ENCODE measurements at places on chromosomes 12 and 14.

GRCh38 chr12:68199127-68199526 is 26.5 kb downstream of the IL26 start:
- no peak for DNase-seq

GRCh38 chr12:3303410-3304136 is 187.4 kb upstream of the PRMT8 start:
- no peak for DNase-seq

DNA sequence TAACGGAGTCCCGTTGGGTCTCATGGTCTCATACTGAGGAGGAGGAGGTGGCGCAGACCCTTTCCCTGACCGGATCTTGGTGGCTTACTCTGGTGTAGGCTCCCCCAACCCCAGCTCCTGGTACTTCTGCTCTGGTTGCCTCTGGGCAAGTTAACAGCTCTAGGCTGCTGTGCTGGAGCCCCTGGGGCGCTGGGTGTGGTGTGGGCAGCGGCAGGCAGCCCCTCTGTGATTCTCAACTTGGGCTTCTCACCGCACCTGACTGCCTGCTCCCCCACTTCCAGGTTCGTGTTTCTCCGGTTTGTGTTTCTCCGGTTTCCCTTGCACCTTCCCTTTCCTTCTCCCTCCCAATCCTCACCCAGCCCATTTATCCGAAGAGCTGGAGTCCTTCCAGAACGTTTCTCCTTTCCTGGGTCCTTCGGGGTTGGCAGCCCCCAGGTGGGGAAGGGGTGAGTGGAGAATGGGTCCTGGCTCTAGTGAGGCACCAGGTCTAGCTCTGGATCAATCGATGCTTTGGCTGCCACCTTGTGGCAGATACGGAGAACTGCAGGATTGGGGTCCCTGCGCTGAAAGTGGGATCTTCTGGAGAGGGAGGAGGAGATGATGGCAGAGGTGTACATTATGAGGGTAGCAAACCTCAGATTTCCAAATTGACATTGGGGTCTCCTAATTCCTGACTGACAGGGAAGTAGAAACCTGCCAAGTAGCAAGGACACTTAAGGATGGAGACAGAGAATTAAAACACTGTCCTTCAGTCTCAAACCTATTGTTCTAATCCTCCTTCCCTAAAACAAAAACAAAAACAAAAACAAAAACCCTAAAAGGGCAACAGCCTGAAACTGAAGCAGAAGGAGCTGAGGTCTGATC is 8.3 kb downstream of the CISTR start:
- peak; percentile 80 for DNase-seq

DNA sequence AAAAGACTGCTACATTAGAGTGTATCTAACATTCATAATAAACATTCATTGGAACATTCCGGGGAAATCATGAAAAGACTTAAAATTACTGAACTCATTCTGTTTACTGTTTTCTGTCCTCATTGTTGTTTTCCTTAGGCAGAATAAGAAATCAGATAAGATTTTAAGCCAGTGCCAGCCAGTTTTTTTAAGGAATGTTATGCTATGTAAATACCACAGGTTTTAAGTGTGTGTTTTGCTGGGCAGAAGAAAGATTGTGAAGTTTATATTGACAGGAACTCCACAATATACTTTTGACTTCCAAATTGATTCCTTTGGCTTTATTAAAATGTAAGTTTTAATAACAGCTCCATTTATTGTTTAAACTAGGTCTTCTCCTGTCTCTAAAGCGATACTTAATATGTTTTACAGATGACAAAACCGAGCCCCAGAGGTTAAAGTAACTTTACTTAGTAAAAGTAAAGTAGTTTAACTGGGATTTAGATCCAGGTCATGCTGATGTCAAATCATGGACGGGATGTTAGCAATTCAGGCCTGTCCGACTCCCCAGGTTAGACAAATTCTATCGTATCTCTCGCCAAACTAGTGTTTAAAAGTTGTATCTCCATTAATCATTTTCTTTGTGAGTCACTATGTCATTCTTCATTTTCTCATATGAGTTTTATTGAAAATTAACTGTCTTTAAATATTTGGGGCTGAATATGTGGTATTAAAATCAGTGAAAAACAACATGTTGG is 1.7 kb downstream of the LARP4 start:
- DNase-seq, result no peak

DNA sequence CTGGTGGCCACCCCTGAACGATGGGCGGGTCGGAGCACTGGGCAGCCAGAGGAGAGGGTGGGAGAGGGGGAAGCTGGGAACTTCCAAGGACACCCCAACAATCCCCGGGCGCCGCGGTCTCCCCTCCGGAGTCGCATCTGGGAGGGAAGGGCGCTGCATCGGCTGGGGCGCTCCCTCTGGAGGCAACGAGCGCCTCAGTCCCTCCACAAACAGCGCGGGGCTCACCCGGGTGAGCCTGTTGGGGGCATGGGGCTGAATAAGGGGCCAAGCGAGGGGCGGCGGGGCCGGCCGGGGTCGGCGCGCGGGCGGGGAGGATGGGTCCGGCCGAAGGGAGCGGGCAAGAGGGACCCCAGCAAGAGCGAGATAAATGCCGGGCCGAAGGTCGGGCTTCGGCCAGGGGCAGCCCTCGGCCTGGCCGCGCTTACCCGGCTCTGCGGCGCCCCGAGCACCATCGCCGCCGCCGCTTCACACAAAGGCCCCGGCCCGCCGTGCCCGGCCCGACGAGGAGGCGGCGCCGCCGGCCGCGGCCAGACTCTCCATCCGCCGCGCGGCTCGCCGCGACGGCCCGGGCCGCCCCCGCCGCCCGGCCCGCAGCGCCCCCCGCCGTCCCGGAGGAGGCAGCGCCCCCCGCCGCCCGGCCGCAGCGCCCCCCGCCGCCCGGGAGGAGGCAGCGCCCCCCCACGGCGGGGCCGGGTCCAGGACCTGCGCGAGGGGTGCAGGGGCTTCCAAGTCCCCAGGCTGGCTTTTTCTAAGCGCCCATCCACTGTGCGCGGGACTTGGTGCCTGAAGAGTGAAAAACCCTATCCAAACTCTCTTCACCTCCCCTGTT is at the start of gene ZBTB39:
ZBTB39 (minus strand) TSS at position 567 of the 829 bp plus-strand sequence. CDS start 1,629 bp downstream, outside the sequence.
- DNase-seq, result peak; percentile 86

- DNase-seq, result peak; percentile 62
Measured at GRCh38 chr12:46267575-46267824, 1.3 kb downstream of the SLC38A1 start.

GRCh38 chr12:116148844-116149243 is 128.6 kb downstream of the MED13L start:
- DNase-seq, result no peak

DNA sequence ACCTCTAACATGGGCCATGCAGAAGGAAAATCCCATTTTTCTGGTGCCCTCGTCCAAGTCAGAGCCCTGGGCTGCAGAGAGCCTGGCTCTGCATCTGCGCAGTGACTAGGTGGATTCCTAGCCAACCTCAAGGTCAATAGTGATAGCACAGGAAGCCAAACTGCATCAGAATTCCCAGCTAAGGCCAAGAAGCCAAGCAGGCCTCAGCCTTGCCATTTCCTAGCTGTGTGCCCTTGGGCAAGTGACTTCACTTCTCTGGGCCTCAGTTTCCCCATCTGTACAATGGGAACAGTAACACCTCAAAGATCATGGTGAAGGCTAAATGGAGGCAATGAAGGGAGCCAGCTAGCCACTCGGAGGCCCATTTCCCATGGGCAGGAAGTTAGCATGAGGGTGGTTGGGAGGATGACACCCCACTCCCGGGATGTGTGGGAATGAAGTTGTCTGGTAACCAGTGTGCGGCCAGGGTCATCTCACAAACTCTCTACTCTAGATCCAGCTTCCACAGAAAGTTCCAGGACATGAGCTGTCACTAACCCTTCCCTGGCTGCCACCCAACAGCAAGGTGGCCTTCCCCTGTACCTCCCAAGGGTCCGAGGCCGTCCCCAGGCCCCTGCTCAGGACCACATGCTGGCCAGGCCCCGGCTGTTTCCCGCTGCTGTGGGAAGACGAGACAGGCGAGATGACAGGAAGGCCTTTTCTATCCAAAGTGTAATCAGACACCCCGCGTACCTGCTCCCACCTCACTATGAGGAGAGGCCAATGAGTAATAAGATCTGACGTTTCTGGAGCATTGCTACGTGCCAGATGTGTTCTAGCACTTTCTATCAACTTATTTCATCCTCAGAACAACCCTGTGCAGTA is 125.7 kb downstream of the SCARB1 start:
- DNase-seq, result no peak

GRCh38 chr14:20659813-20660395 is 18.4 kb upstream of the OR6S1 start:
- no peak for DNase-seq

DNA sequence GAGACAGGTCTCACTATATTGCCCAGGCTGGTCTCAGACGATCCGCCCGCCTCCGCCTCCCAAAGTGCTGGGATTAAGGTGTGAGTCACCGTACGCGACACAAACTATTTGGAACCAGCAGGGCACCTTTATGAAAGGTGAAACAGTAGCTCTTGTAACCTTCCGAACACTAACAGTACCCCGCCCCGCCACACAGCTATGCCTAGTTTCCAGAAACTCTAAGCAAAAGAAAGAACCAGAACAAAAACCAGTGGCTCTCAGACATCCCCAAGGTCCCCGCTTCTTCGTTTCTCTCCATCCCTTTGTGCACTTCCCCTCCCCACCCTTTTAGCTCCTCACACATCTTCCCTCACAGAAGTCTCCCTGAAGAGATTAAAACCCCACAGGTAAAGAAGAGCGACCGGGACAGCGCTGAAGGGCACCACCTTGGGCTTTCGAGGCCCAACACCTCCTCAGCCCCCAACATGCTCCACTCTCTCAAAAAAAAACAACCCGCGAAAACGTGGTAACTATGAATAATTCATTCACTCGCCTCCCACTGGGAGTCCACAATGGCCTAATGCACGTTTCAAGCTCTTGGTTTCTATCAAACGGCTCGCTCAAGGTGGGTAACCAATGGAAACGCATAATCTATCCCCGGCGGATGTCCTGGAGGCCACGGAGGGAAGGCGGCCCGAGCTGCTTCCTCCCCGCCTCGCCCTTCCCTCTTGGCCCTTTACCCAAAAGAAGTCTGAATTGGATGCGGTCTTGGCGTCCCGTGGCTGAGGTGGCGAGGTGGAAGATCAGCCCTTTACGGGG is 877 bp downstream of the BAG5 start:
- DNase-seq, result peak; percentile 87

- no peak for DNase-seq
Measured at GRCh38 chr12:33587354-33587753, 147.7 kb upstream of the SYT10 start.

- no peak for DNase-seq
Measured at GRCh38 chr14:99143793-99144192, 128.2 kb downstream of the BCL11B start.

DNA sequence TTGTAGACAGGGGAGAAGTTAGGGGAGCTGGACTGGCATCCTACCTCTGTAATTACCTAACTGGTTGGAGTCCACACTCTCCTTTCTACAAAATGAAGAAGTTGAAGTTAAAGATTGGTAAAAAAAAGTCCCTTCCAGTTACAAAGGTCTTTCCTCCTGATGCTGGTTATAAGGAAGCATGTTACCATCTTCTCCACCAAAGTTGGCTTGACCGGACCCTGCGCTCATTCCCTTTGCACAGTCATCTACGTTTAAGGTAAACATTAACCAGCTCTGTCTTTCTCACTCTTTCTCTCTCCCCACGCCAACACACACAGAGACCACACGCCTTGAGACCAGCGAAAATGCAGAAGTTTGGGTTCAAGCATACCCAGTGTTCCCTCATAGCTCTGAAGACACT is 11.9 kb downstream of the FBLN5 start:
- no peak for DNase-seq

DNA sequence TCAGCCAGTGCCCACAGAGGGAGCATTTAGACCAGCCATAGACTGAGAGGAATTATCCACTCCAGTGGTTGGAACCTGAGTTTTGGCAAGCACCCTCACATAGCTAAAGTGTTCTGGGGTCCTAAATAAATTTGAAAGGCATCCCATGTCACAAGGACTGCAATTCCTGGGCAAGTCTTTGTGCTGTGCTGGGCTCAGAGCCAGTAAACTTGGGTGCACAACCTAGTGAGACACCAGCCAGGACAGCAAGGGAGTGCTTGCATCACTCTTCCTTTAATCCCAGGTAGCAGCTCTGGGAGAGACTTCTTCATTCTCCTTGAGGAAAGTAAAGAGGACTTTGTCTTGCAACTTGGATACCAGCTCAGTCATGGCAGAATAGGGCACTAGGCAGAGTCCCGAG is 142.0 kb upstream of the FSCB start:
- DNase-seq, result no peak

DNA sequence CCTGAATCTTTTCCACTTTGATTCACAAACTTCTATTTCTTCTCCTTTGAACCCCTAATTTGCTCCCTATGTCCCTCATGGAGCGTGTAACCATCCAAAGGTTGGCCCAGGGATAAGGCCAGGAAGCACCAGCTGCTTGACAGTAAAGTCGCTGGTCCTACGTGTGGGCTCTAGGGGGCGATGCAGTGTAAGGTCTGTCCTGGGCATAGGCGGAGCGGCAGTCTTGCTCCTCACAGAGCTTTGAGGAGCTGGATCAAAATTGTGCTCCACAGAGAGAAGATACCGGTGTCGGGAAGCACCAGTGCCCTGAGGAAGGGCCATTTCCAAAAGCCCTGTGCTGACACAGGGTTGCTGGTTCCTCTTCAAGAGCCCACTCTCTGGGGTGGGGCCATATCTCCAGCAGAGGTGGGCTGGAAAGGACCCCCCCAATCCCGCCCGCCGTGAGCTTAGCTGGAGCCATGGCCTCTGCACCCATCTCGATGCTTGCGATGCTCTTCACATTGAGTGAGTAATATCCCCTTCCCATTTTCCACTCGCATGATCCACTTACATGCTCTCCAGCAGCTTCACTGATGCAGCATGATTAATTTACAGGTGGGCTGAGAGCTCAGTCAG is 49.9 kb upstream of the OR4E1 start:
- peak; percentile 71 for DNase-seq

DNA sequence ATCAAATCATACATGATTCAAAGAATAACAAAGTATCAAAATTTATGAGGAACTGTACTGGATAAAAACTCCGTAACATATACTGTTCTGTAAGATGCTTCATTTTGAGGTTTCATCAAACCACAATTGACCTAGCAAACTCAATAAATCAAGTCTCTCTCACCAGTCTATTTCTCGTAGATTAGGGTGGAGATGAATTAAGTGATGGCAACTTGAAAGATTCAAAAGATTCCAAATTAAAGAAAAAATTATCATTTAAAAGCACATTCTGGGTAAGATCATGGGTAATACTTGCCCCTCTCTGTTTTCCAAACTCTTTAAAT is 74.4 kb downstream of the PAPLN start:
- DNase-seq, result peak; percentile 53

- DNase-seq, result peak; percentile 76
Measured at GRCh38 chr12:53499266-53500141, at the start of gene MAP3K12. TSS of gene MAP3K12 (minus strand) at chr12:53499458. CDS start at chr12:53487391, 12,067 bp downstream.

DNA sequence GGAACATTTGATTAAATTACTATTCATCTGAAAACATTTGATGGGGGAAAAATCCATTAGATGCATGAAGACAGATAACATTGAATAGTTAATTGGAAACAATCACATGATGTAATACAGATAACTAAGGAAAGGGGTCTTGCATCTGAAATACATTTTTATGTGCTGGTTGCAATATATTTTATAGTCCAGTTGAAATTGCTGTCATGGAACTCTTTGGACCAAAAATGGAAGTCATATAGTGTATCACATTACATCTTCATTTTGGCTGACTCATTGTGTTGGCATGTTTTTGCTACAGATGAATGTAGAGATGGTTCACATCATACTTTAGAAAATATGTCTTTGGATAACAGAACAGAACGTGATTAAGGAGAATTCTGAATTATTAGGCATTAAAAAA is 43.0 kb upstream of the GNPNAT1 start:
- DNase-seq, result no peak
